Left ventricle myocardium superior (tissue), 1 donor: ENCODE measurements at places on chromosomes 7 and 10.

DNA sequence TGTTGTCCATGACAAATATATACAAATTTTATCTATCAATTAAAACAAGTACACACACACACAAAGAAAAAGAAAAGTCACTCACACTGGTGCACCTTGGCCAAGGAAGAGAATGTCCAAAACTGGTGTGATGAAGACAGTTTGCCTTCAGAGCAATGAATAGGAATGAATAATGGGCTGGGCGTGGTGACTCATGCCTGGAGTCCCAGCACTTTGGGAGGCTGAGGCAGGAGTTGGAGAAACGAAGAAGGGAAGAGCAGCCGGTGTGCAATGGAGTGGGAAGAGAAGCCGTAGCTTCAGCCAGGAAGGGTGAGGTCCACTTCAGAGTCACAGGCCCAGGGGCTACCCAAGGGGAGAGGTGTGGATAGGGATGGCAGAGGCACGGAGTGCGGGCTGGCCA, 253.6 kb downstream of the CCSER2 start:
- DNase-seq: no peak

DNA sequence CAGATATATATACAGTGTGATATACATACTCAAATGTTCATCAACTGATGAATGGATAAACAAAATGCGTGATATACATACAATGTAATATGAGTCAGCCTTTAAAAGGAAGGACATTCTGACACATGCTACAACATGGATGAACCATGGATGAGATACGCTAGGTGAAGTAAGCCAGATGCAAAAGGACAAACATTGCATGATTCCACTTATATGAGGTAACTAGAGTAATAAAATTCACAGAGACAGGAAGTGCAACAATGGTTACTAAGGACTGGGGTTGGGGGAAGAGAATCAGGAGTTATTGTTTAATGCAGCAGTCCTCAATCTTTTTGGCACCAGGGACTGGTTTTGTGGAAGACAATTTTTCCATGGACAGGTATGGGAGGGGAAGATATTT, 47.3 kb upstream of the PIK3AP1 start:
- DNase-seq: no peak

DNA sequence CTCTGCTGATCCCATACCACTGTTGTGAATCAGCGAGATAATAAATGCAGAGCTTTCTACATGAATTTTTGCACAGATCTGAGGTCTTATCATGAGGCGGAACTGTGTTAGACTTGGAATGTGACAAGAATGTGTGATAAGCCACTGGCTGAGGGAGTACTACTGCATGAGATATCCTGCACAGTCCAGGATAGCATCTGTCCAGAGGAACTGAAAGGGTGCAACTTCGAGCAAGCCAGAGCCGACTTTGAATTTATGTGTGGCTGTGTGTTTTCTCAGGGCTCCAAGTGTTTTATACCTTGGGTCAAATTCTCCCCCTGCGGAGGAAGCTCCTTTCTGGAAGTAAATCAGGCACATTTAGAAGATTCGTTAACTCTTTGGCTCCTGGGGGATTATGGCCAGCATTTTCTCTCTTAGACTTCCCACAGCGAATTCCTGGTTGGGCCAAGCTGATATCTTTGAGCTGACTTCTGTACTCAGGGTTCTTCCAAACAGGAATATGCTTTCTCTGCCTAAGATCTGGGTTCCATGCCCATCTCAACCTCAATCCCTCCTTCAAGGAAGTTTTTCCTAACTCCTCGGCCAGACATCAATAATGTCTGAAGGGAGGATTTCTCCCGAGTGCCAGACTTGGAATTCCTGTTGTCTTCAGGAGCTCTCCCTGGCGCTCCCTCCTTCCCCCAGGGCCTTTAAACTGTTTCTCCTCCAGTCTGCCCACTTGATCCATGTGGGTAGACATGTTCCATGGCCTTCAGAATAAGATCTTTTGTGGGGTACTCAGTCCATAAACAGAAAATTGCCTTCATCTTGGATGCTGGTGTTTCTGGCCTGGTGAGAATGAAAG, 2.5 kb upstream of the MEST start:
- no peak for DNase-seq

DNA sequence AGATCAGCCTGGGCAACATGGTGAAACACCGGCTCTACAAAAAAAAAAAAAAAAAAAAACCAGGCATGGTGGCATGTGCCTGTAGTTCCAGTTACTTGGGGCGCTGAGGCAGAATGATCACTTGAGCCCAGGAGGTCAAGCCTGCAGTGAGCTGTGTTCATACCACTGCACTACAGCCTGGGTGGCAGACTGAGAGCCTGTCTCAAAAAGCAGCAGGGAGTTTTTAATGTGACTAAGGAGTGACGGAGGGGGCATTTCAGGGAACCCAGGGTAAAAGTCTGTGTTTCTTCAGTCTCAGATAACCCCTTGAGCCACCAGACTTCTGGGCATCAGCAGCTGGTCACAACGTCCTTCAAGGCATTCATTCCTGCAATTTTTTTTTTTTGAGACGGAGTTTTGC, 2.2 kb upstream of the C10orf95 start:
- DNase-seq: no peak

GRCh38 chr10:72077275-72077990, 10.9 kb downstream of the SPOCK2 start:
- DNase-seq: peak; percentile 8

DNA sequence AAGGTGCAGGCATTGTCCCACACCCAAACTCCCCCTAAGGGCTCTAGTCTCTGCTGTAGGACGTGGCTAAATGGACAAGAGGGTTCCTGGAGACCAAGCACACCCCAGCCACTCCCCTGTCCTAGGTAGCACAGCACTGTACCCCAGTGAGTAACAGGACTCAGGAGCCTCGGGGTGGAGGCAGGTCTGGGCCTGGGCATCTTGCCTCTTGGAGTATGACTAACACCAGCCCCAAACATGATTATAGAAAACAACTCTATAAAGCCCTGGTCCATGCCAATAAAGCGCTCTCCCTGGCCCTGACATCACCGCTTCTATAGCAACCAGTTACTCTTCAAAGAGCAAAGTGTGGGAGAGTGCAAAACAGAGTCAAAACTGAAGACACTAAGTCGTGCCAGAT, 195.0 kb downstream of the CALN1 start:
- no peak for DNase-seq

GRCh38 chr7:101112233-101112632, 14.7 kb upstream of the SERPINE1 start:
- peak; percentile 86 for DNase-seq

GRCh38 chr7:101747053-101747878, 70.2 kb upstream of the CUX1 start:
- no peak for DNase-seq

DNA sequence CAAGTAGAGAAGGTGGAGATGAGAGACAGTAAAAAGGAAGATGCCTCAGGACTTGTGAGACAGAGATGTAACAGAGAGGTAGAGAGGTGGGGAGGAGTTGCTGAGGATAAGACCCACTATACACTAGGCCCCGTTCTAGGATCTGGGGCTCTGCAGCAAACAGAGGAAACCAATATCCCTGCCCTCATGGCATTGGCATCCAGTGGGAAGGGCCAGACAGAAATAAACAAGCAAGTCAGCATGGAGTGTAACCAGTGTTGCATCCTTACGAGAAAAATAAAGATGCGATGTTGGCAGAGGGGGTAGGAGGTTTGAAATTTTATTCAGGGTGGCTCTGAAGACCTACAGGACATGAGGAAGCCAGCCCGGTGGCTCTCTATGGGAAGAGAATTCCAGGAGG, 22.0 kb upstream of the EEPD1 start:
- DNase-seq: no peak

DNA sequence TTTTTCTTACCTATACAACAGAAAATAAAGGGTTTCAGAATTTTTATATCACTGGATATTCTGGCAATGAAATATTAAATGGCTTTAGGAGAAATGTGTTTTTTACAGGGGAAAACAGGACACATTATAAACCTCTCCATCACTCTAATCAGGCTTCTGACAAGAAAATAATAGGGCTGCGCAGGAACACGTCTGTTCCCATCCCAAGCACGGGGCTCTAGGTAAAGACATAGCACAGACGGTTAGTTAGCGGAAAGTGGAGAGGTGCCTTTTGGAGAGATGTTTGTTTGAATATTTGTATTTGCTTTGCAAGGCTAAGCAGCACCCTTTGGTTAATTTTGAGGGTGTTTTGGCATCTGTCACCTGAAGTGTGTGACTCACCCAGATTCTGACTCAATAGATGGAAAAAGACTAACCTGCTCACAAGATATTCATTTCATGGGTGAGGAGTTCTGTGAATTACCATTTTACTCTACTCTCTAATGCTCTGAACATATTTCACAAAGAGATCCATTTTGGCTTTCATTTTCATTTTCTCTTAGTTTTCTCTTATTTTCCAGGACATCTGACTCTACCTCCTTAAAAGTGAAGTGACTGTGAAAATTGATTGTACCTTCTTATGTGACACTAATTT, 174.5 kb upstream of the AKR1E2 start:
- no peak for DNase-seq

DNA sequence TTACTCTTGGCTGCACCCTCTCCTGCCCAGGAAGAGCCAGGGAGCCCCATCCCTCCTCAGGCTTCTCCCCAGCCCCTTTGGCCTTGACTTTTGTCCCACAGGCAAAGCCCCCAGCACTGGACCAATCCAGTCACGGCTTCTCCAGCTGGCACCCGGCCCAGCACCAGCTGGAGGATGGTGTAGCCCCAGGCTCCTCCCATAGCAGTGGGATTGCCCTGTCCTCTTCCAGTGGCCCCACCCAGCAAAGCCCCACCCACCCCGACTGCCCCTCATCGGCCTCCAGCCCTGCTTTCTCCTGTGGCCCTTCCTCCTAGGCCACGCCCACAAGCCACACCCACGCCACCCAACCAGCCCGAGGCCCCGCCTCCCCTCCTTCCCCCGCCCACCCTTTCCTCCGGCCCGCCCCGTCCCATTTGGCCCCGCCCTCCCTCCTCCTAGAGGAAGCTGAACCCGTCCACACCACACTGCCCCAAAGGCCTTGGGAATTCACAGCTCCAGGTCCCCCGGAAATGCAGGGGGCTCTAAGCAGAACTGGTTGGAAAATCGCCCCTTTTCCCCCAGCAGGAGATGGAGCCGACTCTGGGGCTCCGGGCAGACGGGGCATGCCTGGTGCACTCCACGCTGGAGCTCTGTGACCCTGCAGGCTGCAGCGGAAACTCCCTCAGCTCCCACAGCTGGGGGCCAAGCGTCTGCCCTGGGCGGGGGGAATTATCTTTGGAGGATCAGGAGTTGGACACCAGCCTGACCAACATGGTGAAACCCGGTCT, 25.2 kb downstream of the GET4 start:
- DNase-seq: peak; percentile 75

DNA sequence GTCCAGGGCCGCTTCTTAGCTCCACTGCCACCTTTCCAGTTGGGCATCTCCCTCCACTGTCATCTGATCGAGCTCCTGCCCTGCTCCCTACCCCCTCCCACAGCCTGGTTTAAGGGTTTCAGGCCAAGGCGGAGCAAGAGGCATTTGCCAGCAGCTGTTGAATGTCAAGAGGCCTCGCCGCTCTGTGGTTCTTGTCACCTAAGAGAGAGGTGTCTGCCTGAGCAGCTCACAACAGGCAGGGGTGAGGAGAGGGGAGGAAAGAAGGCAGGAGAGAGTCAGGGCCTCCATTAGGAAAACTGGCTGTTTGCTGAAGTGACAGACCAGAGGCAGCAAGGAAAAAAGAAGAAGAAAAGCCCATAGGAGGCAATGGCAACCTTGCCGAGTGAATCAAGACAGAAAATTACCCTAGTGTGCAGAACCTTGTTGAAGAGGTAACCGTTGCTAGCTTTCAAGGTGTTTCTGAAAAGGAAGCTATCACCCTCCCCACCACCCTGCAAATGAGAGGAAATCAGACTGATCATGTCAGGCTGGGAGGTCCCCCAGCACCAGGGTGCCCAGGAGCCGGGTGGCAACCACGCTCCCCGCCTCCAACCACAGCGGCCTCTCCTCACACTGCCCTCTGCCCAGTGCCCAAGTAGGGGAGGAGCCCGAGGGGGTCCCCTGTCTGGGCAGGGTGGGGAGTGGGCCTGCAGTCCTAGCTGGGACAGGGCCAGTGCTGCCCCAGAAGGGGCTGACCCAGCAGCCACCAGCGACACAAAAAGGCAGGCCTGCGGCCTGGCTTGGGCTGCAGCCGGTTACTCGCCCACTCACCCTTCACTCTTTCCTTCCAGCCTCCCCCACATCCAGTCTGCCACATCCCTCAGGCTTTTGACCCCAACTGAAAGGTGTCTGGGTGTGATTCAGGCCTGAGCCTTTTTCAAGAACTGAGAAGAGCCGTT, 7.1 kb downstream of the GATA3 start:
- no peak for DNase-seq

GRCh38 chr7:73719806-73720169, 319 bp upstream of the STX1A start:
- DNase-seq: no peak

DNA sequence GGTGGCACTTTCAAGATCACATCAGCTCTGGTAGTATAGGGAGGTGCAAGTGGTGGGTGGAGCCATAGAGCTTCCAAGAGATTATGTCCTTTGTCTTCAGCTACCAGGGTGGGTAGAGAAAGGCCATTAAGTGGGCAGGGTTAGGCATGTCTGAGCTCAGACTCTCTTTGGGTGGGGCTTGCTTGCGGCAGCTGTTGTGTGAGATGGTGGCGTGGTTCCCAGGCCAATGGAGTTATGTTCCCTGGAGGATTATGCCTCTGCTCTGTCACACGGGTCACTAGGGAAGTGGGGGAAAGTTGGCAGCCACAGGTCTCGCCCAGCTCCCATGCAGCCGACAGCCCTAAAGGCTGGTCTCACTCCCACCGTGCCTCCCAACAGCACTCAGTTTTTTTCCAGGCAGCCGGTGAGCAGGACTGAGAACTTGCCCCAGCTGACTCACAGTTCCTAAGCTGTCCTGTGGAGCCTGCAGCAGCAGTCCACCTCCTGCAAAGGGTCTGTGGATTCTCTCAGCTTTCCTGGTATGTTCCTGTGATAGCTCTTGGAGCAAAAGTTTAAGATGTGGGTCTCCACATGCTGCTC, 459.0 kb downstream of the SH2D4B start:
- DNase-seq: no peak

DNA sequence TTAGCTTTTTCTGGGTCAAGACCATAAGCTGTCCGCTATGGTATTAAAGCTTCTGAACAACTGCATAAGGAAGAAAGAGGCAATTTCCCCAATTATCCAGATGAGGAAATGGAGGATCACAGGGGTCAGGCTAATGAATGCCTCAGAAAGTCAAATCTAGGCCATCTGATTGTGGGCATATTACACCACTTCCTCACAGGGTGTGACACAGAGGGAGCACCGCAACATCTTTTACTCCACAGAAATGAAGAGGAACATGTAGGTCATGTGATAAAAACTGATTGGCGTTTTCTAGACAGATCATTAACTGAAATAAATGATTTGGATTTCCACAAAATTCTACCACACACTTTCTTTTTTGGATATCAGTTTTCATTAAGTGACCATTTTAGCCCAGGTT, 384.4 kb downstream of the PARD3 start:
- no peak for DNase-seq

DNA sequence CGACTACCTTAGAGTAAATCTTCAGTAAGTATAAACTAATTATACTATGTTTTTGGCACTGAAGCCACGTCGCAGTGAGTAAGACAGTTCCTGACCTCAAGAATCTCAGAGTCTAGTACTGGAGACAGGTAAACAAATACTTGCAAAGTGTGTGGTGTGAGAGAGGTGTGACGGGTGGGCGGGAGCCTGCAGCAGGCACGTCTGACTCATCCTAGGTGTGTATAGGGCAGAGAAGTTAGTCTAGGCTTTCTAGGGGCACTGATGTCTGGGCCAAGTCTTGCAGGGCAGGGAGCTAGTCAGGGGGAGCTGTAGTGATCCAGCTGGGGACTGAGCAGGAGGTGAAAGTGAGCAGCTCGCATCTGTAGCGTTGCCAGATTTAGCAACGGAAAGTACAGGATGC, 35.9 kb upstream of the SFTPD start:
- no peak for DNase-seq
